ENCODE measurements at places on chromosomes 1 and 21. TPM values are rescaled to one million over a fixed set of nuclear protein-coding genes. Genes with fewer than 3 reads are reported as not detected.

DNA sequence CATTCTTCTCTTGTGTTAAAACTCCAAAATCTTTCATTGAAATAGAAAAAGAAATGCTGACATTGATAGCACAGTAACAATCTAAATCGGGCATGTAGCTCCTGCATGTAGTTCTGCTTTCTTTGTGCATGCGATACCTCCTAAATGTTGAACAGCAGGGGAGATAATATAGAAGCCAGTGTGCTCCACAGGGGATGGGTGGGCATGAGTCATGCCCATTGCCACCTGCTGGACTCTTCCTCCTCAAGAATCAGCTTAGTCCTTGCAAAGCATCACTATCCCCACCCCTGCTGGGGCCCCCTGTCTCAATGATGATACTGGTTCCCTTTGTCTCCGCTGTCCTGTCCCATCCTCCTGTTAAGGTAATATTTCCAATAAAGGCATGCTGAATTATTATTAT is 203.0 kb downstream of the RWDD3 start:
- no peak for DNase-seq

DNA sequence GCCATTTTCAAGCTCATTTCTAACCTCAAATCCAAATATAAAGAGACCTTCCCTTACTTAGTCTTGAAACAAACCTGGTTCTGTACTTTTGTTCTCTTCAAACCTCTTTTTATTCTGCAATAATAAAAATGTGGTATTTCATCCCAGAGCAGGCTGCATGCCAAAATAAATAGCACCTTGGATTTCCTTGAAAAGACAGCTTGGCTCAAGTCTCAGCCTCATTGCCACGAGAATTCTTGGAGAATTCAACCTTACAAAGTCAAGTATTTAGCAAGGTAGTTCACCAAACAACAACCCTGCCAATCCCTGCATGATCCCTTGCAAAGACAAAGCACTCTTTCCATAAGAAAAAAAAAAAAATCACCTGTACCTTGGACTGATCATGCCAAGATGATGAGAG is 33.8 kb downstream of the KANK4 start:
- no peak for DNase-seq

DNA sequence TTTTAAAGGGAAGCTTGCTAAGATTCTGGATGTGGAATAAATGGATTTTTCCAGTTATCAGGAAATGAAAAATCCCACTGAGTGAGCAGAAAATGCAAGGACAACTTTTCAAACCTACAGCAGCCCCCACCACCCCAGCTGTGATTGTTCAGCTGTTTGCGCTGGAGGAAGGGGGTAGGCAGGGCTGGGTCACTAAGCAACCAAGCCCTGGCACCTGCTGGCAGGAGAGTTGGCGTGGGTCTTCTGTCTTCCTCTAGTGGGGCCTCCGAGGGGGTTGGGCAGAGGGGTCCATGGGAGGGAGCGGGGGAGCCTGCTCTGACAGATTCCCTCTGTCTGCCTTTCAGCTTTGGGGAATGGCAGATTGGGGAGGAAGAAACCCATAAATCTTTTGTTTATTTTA is 45.3 kb downstream of the EIF2D start:
- no peak for DNase-seq

DNA sequence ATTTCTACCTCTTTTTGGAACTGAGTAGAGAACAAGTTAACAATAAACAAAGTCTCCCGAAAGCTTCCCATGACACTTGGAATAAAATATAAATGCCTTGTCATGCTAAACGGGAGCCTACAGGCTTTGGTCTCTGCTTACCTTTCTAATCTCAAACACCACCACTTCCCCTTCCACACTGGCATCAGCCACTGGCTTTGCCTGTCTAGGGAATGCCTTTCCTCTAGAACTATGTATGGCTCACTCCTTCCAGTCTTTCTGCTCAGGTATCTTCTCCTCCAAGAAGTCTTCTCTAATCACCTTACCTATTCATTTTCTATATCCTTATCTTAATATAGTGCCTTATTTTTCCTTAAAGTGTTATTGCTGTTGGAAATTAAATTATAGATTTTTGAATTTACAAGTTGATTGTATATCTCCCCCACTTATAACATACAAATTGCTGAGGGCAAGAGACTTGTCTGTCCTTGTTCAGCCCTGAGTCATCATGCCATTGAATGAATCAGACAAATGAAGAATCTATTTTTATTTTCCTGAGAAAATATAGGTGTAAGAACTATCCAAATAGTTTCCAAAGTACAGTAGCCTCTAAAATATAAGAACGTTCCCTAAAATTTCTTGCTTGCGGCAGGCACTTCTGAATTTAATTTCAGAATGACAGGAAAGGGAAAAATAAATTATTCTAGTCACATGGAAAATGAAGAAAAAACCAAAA is 119.2 kb downstream of the TM2D1 start:
- DNase-seq: no peak

- no peak for DNase-seq
These were observed 650 bp downstream of the TNFAIP8L2 start for GRCh38 chr1:151157067-151157531.

The LGR6 gene
- not detected for total RNA-seq

The FCRL5 gene
- total RNA-seq: not detected
